Activated naive CD8-positive, alpha-beta T cell treated with anti-CD3 and anti-CD28 coated beads, Interleukin-2, amount 10 ng/mL, durations not matched to agents 7 days and 5 days (primary cell): ENCODE measurements at places on chromosomes 5 and 9.
A peak's percentile ranks its signal among the peaks of the same experiment; 100 is the strongest.

GRCh38 chr5:138824924-138825863 is 49.9 kb downstream of the LRRTM2 start:
- no peak for DNase-seq

DNA sequence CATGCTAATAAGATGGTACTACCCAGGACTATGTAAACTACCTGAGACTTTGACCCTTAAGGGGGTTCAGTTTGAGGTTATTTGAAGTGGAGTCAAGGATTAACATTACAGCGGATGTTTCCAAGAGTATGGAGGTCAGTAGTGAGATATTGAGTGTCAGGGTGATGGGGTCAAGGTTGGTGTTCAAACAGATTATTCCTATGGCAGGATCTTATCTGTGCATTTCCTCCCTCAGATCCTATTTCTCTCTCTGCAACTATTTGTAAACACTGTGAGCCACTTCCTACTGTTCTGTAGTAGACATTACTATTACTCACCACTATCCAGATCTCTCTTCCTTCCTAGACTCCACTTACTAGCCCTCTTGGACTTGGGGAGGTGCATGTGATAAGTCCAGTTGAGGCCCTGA is 54.0 kb upstream of the STOM start:
- DNase-seq = no peak

DNA sequence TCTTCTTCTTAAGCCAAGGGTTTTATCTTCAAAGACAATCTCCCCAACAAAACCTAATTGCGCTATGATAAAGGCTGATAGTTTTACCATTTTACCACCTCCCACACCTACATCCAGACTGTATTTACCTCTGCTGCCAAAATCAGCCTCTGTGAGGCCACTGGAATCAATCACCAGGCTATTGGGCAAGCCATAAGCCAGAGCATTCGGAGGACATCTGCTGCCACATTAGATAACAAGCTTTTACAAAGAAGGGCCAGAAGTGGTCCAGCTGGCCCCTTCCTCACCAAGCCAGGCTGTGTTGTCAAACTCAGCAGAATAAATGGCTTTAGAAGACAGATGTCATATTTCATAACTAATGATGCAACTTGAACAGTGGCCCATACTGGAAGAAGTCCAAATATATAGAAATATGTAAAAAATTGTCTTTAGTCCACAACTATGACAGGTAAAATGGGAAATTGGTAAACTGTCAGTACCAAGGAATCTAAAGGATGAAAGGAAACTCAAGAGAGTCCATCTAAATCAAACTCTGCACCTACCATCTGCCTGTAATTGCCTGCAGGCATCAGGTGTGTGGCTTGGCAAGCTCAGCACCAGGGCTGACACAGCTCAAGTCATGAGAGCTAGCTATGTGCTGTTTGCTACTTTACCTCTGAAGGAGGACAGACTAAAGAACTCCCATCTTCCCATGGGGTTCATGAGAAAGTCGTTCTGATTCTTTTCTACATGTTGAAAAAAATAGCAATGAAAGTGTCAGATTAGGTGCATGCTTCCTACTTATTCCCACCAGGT is 16.1 kb downstream of the SLC45A2 start:
- no peak for DNase-seq

GRCh38 chr9:580652-581342 is 260.7 kb upstream of the DMRT1 start:
- no peak for DNase-seq

GRCh38 chr5:119273391-119273839 is 82.4 kb upstream of the TNFAIP8 start:
- DNase-seq = no peak

GRCh38 chr5:50922942-50923767 is 256.7 kb downstream of the PARP8 start:
- no peak for DNase-seq

DNA sequence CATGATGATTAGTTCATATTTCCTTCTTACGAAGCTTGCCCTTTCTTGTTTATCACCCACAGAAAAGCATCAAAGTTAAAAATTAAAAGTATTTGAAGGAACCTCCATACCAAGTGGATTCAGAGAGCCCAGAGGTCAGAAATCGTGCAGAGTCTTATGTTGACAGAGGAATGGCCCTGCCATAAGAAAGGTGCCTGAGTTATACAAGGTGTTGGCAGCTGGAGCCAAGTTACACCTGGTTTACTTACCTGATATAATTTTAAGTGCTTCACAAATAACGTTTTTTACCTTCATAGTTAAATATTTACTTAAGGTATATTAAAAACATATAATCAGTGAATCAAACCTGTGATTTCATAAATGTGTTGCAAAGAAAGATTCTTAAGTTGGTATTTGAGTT is 42.3 kb upstream of the DHFR start:
- no peak for DNase-seq

- no peak for DNase-seq
These were observed 27.4 kb upstream of the GSN start for GRCh38 chr9:121240472-121241135.

DNA sequence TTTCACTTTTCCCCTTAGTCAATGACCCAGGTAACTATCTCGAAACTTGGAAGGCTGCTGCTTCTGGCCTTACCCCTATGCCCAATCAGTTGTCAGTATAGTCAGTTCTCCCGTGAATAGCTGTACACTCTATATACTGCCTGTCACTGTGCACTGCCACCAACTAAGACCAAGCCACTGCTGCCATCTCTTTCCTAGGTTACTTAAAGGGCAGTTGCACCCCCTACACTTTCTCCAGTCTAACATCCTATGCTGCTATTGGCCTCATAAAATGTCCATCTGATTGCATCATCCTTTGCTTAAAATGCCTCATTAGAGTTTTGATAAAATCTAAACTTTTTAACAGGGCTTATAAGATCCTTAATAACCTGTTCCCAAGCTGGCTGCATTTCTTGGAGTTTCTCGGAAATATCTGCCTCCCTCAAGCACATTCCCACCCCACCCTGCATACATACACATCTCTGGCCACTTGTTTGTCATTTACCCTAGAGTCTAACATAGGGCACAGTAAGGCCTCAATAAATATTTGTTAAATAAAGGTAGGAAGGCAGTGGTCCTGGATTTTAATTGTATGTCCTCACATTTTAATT is 32.8 kb upstream of the TNFAIP8 start:
- DNase-seq = no peak

- no peak for DNase-seq
These were observed 48.7 kb downstream of the EXD3 start for GRCh38 chr9:137374131-137374845.

DNA sequence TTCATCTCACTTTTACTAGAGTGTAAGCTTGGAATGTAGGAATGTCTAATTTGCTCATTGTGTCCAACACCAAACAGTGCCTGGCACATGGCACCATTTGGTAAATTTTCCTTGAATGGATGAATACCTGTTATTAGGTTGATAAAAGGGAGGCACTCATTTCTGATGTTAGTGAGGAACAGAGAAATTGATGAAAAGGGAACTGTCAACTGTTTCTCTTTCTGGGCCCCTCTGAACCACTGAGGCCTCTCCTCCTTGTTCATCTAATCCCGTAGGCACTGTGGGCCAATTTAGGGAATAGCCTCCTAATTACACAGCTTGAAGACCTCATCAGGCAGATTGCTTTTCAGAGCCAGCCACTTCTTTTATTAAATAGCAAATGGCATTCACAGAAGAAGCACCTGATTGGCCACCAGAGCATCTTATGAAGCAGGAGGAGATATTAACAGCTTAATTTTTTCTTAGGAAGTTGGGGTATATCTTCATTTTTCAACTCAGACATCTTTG is 22.6 kb downstream of the MRRF start:
- DNase-seq = no peak

GRCh38 chr5:74035521-74035937 is 409.5 kb downstream of the ARHGEF28 start:
- no peak for DNase-seq

DNA sequence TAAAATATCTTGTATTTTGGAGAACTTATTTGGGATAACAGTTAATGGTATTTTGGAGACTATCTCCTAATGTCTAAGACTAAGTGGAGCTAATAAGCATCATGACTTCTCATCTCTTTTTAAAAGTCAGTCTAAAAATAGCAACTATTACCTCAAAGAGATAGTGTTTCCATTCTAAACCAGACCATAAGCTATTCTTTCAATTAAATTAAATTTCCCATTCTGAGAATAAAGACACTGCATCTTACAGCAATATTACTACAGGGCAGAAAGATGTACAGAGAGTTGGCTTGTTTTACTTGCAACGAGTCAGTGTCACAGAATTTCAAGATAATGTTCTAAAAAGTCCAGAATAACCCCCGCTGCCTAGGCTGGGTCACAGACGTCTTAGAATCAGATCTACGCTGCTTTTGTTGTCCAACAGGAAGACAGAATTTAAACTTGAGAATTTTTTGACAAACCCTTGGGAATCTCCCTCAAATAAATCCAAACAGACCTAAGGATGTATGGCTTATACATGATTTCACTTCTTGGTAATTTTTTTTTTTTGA is 98.9 kb downstream of the USP20 start:
- DNase-seq = no peak

DNA sequence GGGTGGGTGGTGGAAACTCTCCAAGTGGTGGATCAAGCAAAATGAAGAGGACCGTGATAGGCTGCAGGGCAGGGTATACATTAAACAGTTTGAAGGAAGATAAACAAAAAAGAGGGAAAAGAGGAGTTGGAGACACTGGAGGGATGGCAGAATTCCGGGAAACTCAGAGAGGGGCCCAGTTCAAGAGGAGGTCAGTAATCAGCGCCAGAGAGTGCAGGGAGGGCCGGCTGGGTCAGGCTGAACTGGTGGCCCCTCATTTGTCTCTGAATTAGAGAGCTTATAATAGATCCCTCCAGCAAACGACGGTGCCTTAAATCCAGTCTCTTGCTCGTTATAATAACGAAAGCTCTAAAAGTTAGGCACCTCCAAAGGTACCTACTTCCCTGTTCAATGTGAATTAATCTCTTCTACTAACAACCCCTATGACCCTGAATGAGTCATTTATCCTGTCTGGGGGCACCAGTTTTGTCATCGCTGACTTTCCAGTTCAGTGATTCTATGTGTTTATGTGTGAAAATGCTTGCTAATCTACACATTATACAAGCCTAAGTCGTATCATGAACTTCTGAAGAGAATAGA is 2.4 kb upstream of the ZSWIM6 start:
- DNase-seq = no peak

DNA sequence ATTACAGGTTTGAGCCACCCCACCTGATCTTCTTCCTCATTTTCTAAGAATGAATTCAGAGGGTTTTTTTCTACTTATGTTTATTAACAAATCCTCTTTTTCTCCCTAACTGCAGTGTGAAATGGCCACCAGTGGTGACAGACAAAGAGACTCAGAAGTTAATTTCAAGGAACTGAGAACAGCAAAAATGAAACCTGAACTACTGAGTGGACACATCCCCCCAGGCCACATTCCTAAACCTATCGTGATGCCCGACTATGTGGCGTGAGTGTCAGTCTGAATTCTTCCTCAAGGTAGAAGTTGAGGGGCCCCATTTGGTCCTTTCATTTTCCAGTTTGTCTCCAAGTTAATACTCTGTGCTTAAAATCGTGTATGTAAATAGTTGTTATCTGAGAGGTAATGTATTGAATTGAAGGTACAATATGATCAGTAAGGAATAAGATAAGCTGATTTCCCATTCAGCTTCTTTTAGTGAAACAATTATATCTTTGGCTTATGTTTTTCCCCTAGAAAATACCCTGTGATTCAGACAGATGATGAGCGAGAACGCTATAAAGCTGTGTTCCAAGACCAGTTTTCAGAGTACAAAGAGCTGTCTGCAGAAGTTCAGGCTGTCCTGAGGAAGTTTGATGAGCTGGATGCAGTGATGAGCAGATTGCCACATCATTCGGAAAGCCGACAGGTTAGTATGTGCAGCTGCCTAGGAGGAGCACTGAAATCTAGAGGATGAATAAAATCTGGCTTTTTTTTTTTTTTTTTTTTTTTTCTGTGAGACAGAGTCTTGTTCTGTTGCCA is 17.7 kb downstream of the MARVELD2 start:
- no peak for DNase-seq

DNA sequence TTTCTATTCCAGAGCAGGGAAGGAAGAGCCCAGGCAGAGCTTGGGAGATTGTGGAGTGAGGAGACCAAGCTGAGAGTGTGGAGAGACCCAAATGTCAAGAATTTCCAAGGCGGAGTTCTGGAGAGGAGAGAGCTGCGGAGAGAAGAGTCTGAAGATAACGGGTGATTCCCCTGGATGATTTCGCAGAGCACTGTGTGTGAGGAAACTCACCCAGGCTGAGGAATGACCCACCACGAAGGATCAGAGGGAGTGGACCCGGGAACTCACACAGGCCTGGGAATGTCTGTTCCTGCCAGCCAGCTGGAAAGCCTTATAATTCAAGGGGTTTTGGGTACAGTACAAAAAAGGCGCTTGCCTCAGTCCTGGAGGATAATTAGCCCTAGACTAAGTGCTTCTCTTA is 94.2 kb downstream of the WNK2 start:
- no peak for DNase-seq

DNA sequence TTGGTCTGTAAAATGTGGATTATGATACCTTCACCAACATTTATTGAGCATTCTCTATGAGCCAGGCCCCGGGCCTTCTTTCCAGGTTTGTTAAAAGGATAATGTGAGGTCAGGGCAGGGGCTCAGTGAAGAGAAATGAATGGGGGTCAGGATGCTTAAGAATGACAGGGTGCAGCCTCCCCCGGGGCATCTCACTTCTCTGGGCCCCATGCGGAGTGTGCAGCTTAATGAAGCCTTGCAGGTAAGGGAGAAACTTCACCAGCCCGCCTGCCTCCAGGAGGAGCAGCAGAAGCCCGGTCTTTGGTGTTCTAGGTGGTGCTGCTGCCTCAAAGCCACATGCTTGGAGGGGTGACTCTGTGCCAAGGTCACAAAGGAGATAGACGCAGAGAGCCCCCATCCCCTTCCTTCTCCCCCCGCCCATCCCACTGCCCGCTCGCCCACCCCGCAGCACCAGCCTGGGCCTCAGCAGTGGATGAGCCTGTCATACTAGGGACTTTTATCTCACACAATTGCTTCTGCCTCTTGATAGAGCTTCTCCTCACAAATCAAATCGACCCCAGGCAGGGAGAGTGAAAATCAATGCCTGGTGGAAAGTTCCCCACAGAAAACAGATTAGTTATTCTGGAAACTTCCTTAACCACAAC is 244.8 kb downstream of the PBX3 start:
- peak; percentile 10 for DNase-seq

- DNase-seq = no peak
These were observed 83.8 kb upstream of the ERCC6L2 start for GRCh38 chr9:95791695-95792094.

DNA sequence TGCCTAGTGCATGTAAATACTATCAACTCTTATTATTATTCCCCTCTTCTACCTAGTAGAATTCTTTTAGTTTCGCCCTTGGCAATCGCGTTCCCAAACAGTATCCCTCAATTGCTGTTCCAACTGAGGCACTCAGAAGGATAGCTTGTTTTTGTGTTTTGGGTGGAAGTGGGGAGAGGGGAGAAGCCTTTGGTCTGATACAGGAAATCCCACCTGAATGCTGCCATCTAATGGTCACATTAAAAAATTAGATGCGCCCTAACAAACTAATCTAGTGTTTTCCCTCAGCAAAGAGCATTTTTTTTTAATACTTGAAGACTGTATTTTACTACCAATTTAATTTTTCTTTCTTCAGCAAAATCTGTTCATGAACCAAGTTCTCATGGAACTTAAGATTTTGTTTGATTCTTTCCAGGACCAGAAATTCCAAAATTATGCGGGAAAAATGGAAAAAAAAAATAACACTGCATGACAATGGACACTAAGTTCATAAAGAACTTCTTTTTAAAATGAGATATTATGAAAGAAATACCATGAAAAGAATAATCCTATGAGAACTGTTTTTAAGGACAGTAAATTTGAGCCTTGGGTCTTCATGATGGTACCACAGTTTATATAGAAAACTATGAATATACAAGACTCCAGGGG is 22.2 kb upstream of the GLDC start:
- DNase-seq = no peak

- no peak for DNase-seq
These were observed 181.1 kb downstream of the KDM4C start for GRCh38 chr9:6938873-6939272.
